HTR-8/SVneo (cell line): ENCODE measurements at places on chromosomes 4 and X.
A peak's percentile ranks its signal among the peaks of the same experiment; 100 is the strongest.

GRCh38 chr4:84634961-84635360, 52.0 kb downstream of the CDS1 start:
- no peak for DNase-seq

GRCh38 chrX:281166-281999, at the start of gene PLCXD1:
Gene PLCXD1, plus strand, starts transcription at chrX:281381. Its CDS starts 2,807 bp downstream, at chrX:284188.
- peak; percentile 75 for DNase-seq

GRCh38 chrX:64198036-64198435, 7.5 kb downstream of the AMER1 start:
- DNase-seq: no peak

- DNase-seq: no peak
Observed at GRCh38 chr4:129082302-129082701, 11.0 kb downstream of the SCLT1 start.

DNA sequence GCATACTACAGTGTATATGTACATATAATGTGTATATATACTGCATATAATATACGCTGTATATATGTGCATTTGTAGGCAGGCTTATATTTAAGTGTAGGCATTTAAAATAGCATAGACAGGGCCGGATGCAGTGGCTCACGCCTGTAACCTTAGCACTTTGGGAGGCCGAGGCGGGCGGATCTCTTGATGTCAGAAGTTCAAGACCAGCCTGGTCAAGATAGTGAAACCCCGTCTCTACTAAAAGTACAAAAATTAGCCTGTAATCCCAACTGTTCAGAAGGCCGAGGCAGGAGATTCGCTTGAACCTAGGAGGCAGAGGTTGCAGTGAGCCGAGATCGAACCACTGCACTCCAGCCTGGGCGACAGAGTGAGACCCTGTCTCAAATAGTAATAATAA, 78.4 kb downstream of the JAKMIP1 start:
- DNase-seq: no peak

DNA sequence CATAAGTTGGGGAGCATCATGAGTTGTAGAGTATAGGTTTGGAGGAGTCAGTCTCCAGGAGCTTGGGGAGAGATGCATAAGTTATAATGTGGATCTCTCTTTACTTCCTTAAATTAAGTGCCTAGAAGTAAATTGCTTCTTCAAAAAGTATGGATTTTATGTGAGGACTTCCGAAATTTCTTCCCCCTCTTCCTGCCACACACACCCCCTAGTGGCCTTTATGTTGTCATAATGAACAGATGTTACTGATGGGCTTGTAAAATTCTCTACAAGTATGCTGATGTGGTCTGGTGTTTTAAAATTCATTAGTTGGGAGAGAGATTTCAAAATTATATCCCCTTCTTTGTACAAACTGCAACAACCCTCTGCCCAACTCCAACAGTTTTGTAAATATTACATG, 2.3 kb upstream of the METTL14 start:
- DNase-seq: peak; percentile 9

DNA sequence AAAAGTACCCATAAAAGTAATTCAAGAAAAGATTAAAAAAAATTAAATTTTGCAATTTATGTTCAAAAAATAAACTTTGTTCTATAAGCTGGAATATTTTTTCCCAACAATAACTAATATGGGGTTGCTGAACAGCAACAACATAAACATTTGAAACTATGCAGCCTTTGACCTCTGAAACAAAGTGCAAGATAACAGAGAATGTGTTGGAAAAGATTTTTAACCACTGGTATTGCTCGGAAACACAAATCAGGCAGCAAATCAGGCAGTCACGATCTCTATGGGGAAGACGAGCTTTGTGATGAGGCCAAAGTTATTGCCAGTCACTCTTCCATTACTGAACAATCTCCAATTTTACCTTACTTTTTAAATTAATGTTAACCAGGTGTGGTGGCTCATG, 332.1 kb downstream of the PABPC4L start:
- no peak for DNase-seq

DNA sequence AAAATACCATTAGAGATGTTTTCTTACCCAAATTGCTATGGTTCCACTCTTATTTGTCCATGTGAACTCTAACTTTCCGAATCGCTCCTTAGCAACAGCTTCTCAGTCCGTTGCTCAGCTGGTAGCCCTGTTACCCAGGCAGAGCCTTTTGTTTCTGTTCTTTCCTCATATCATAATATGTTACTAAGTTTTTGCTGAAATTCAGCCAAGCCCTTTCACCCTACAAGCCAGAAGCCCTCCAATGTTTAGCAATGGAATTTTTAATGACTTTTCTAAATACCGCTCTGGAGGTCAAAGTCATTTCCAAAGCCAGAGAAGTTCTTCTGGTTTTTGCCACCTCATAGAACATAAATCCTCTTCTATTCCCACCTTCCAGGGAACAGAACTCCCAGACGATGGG, 1029.5 kb downstream of the C4orf33 start:
- DNase-seq: no peak

GRCh38 chrX:110338935-110339334, 19.7 kb upstream of the RTL9 start:
- no peak for DNase-seq

GRCh38 chrX:12567857-12568256, 223.4 kb upstream of the PRPS2 start:
- no peak for DNase-seq

DNA sequence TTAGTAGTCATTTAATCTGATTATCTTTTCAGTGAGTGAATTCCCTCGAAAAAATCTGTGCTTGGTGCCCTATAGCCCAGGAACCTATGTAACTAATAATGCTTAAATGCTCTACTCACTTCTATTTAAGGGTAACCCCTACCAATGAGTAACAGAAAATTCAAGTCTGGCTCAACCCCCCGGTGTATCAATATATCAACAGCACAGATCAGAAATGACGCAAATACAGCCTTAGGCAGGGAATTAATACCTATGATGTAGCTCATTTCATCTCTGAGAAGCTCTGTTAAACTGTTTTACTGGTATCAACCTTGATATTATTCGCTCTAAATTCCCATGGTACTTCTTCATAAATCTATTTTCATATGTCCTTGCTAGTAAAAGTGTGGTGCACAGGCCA, 28.6 kb downstream of the PDGFC start:
- no peak for DNase-seq

- peak; percentile 71 for DNase-seq
Observed at GRCh38 chr4:103099691-103100392, at the start of gene BDH2. Gene BDH2, minus strand, starts transcription at chr4:103099834. Its CDS starts 3,580 bp downstream, at chr4:103096254.

DNA sequence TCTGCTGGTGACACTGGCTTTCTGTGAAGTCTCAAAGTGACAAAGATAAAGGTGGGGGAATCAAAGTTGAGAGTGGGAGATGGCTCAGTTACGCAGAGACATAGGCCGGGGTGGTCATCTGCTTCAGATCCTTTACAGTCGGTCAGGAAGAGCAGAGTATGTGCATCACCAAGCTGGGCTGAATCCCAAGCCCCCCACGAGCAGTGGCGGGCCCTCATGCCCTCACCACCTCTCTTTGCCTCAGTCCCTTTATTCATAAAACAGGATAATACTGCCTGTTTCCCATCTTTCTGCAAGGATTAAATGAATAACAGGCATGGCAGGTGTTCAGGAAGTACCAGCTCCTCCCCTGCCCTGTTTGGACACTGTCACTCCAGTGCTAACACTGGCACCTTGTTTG, 135.6 kb downstream of the EVC2 start:
- no peak for DNase-seq

- DNase-seq: no peak
Observed at GRCh38 chrX:9383655-9384054, 81.2 kb upstream of the TBL1X start.

DNA sequence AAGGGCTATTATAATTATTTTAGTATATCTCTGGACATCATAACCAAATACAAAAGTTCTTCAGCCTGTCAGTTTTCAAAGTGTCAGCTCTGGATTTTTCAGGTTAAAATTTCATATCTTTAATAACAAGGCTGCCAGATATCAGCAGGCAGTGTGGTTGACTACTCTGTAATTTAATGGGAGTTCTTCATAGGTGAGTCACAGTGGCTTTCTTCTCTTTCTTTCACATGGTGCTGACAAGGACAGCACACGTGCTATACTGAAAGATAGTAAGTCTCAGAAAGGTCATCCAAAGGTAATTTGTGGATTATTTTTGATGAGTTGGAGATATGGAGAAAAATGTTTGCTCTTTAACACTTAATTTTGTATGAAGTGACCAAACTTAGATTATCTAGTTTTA, 43.2 kb downstream of the GALNT7 start:
- DNase-seq: peak; percentile 74

- no peak for DNase-seq
Observed at GRCh38 chr4:6880691-6881090, 28.9 kb upstream of the TBC1D14 start.

- DNase-seq: no peak
Observed at GRCh38 chrX:44085209-44085608, 112.0 kb upstream of the NDP start.

DNA sequence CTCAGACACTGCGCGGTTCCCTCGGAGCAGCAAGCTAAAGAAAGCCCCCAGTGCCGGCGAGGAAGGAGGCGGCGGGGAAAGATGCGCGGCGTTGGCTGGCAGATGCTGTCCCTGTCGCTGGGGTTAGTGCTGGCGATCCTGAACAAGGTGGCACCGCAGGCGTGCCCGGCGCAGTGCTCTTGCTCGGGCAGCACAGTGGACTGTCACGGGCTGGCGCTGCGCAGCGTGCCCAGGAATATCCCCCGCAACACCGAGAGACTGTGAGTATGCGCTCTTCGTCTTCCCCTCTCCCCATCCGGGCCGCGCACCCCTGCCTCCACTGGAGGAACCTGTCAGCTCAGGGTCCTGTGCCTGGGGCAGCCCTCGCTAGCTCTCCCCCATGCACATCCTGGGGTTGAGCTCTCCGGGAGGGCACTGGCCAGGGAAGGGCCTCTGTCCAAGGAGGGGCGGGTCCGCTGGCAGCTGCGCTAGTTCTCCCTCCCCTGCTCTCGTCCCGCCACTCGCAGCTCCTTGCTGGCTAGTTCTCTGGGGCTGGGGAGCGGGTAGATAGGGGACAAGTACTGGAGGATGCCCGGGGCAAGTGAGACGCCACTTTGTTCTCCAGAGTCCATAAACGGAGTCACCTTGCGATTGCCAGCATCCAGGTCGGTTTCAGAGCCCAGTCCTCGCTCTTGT, 2.2 kb downstream of the SLIT2 start:
- no peak for DNase-seq

GRCh38 chrX:75957107-75957610, 172.1 kb upstream of the MAGEE2 start:
- no peak for DNase-seq

- no peak for DNase-seq
Observed at GRCh38 chr4:40940317-40940741, 190.6 kb downstream of the NSUN7 start.

GRCh38 chr4:126604268-126604867, 1028.4 kb upstream of the INTU start:
- DNase-seq: peak; percentile 27

GRCh38 chr4:171785388-171785787, 27.8 kb upstream of the GALNTL6 start:
- no peak for DNase-seq

- DNase-seq: no peak
Observed at GRCh38 chrX:96696462-96696861, 11.8 kb downstream of the DIAPH2 start.

DNA sequence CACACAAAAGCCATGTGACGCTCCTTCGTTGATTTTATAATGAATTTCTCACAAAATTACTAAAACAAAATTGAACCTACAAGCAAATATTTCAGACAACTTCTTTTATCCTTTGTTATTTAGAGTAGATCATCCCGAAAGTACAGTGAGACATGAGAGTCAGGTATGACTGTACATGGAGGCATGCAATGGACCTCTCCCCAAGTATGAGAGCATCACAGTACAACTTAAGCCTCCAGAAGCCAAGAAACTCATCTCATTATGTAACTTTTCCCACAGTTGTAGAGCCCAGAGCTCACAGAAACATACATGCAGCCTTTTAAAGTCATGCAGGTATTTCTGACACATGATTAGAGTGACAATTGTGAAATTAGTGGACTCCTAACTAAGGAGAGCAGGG, 167.7 kb downstream of the PAPSS1 start:
- DNase-seq: no peak

DNA sequence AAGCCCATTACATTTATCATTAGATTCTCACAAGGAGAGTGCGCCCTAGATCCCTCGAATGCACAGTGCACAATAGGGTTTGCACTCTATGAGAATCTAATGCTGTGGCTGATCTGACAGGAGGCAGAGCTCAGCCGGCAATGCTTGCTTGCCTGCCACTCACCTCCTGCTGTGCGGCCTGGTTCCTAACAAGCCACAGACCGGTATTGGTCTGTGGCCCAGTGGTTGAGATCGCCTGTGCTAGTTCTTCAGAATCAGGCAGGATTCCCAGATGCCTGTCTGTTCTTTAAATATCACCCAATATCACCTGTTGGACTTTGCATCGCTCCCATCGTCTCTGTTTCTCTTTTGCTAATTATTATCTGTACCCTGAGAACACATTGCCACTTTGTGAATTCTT, 14.0 kb downstream of the DSPP start:
- DNase-seq: no peak

DNA sequence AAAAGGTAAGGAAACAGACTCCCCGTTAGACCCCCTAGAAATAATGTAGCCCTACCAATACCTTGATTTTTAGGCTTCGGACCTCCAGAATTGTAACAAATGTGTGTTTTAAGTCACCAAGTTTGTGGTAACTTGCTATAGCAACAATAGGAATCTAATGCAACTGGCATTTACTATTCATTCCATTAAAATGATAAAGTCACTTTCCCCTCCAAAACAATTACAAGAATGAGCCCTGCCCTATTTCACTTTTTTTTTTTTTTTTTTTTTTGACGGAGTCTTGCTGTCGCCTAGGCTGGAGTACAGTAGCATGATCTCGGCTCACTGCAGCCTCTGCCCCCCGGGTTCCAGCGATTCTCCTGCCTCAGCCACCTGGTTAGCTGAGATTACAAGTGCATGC, 3.5 kb upstream of the DDX60L start:
- DNase-seq: no peak

DNA sequence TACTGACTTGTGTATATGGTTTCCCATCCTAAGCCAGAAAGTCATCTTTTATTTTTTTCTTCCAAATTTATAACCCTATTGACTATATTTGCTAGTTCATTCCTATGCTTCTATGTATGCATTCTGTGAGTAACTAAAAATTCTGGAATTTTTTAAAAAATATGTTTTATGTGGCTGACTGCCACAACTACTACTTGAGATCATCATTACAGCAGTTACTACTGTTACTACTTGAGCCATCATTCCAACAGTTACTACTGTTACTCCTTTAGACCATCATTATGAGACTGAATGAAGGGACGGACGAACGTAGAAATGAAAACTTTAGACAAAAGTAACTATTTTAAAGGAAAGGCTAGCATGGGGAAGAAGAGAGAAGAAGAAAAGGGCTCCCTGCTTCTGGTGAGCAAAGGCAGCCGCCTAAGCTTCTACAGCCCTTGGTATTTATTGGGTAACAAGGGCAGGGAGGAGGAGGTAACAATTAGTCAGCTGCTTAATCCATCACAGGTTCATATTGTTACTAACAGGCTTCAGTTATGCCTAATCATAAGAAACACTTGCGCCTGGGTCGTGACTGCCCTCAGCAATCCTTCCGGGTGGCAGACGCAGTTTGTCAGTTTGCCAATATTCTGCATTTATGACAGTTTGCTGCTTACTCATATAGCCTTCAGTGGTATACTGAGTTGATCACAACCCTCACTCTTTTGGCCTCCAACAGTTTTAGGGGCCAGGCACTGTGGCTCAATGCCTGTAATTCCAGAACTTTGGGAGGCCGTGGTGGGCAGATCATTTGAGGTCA, 80.4 kb downstream of the PDLIM5 start:
- DNase-seq: no peak
